Renal cortex interstitium (tissue), 15 donors: ENCODE measurements at places on chromosomes 7 and 10. TPM values are rescaled to one million over a fixed set of nuclear protein-coding genes. Genes with fewer than 3 reads are reported as not detected.

The INMT gene
- polyA plus RNA-seq, result 2.0 TPM

The SFRP5 gene
- 0.08 TPM for polyA plus RNA-seq

The MKI67 gene
- polyA plus RNA-seq, result 69.6 TPM

The OR2A42 gene
- polyA plus RNA-seq, result 1.2 TPM

The ST8SIA6 gene
- polyA plus RNA-seq, result 1.1 TPM

- no peak for DNase-seq
These were observed 17.4 kb downstream of the BEND7 start for GRCh38 chr10:13511409-13511808.

- no peak for DNase-seq
These were observed 127.5 kb upstream of the GPR26 start for GRCh38 chr10:123538401-123539320.

GRCh38 chr10:32054094-32054493 lies 2.1 kb downstream of the KIF5B start:
- peak; percentile 13 for DNase-seq

- no peak for DNase-seq
These were observed 78.6 kb upstream of the DYNC1I1 start for GRCh38 chr7:95693551-95694333.

GRCh38 chr7:50272808-50273207 lies 31.7 kb upstream of the IKZF1 start:
- no peak for DNase-seq

GRCh38 chr10:17742918-17743317 lies 9.1 kb upstream of the TMEM236 start:
- DNase-seq, result peak; percentile 23
